Activated T-helper 2 cell treated with anti-CD3 and anti-CD28 coated beads, Interferon-gamma antibody, Interleukin-2, Interleukin-4, amounts not matched to agents 10 μg/mL and 5 μg/mL and 100 μg/mL, durations not matched to agents 14 hours and 24 hours and 36 hours (primary cell): ENCODE measurements at places on chromosomes 12 and 14.

- H3K36me3 ChIP-seq, result no peaks in the 10 kb centered on the region
- H3K4me3 ChIP-seq, result no peak overlapping the region
- no peak for DNase-seq
- H3K4me1 ChIP-seq, result peaks cover 20% of the 10 kb centered on the region
- no peak overlapping the region for H3K27ac ChIP-seq
- no peaks in the 10 kb centered on the region for H3K27me3 ChIP-seq
These were observed 127.5 kb downstream of the MED13L start for GRCh38 chr12:116150001-116150400.

DNA sequence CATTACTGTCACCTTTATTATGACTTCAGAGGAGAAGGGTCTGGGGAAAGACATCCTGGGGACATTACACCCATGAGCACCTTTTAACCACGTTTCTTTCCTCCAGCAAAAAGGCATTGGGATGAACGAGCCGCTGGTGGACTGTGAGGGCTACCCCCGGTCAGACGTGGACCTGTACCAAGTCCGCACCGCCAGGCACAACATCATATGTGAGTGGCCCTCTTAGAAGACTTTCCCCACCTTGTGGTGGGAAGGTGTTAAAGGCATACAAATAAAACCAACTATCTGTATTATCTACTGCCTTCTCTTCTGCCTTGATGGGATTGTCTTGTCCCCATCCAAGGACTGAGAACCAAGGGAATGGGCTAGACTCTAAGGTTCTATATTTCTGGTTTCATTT, 6.0 kb downstream of the PSMD9 start:
- DNase-seq, result no peak
- H3K36me3 ChIP-seq, result peaks cover 56% of the 10 kb centered on the region
- H3K27me3 ChIP-seq, result no peaks in the 10 kb centered on the region
- no peak overlapping the region for H3K4me3 ChIP-seq
- H3K27ac ChIP-seq, result peak overlapping the region; percentile 78
- H3K4me1 ChIP-seq, result peaks cover 26% of the 10 kb centered on the region

DNA sequence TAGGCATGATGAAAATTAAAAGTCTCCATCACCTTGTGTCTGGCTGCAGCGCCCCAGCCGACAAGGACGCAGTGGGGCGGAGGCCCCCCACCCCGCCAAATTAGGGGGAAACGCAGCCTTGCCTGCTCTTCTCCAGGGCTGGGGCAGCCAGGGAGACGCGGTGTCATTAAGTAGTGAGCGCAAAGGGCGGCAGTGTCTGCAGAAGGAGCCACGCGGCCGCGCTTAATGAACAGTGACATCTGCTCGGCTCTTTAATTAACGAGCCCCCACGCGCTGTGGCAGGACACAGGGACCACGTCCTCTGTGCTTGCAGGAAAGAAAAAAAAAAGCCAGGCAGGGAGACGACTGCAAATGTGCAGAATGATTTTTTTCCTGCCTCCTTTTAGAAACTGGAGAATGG, 93.4 kb upstream of the NCOR2 start:
- no peaks in the 10 kb centered on the region for H3K4me1 ChIP-seq
- H3K4me3 ChIP-seq, result no peak overlapping the region
- H3K36me3 ChIP-seq, result no peaks in the 10 kb centered on the region
- H3K27me3 ChIP-seq, result peaks cover 2% of the 10 kb centered on the region

- no peaks in the 10 kb centered on the region for H3K4me1 ChIP-seq
- no peak overlapping the region for H3K4me3 ChIP-seq
- no peaks in the 10 kb centered on the region for H3K27me3 ChIP-seq
- H3K36me3 ChIP-seq, result no peaks in the 10 kb centered on the region
These were observed 163.5 kb downstream of the KIF26A start for GRCh38 chr14:104301731-104302460.

DNA sequence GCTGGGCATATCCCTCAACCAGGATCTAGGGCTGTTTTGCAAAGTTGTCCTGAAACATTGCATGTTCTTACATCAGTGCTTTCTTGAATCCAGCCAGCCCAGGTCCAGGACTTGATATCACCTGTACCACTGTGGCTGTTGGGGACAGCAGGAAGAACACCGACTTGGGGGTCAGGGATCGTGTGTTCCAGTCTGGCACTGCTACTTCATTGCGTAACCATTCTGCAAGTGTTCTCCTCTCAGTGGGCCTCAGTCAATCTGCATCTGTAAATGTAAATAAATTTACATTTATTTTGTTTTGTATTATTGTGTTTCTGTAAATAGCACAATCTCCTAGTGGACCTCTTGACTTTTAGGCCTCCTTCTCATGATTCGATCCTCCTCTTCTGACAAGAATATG, 167.3 kb downstream of the SUDS3 start:
- H3K4me1 ChIP-seq, result no peaks in the 10 kb centered on the region
- no peak overlapping the region for H3K4me3 ChIP-seq
- no peak for DNase-seq
- H3K27me3 ChIP-seq, result no peaks in the 10 kb centered on the region
- H3K36me3 ChIP-seq, result no peaks in the 10 kb centered on the region

DNA sequence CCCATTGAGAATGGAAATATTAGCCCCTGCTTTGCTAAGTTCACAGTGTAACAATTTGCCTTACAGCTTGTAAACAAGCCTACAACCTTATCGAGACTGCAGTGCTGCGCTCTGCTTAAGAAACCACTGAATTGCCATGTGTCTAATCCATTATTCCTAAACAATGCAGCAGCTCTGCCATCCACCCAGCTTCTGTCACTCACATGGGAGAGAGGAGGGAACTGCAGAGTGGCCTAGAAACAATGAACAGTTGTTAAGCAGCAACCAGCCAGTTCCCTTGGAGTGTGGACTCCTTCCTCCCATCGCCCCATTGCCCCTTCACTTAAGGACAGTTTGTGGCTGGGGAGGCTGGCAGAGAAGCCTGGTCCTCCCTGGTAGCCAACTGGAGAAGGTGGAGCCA, 42.9 kb downstream of the TESPA1 start:
- peaks cover 38% of the 10 kb centered on the region for H3K36me3 ChIP-seq
- peaks cover 8% of the 10 kb centered on the region for H3K4me1 ChIP-seq
- H3K27ac ChIP-seq, result no peak overlapping the region
- no peak for DNase-seq
- H3K4me3 ChIP-seq, result no peak overlapping the region

- no peaks in the 10 kb centered on the region for H3K27me3 ChIP-seq
- no peak for DNase-seq
- peaks cover 55% of the 10 kb centered on the region for H3K4me1 ChIP-seq
- peak overlapping the region; percentile 98 for H3K27ac ChIP-seq
These were observed 510 bp downstream of the EIF2S1 start for GRCh38 chr14:67360470-67361206.

- H3K27me3 ChIP-seq, result no peaks in the 10 kb centered on the region
- DNase-seq, result no peak
- H3K4me1 ChIP-seq, result no peaks in the 10 kb centered on the region
- H3K4me3 ChIP-seq, result no peak overlapping the region
- H3K27ac ChIP-seq, result no peak overlapping the region
- no peaks in the 10 kb centered on the region for H3K36me3 ChIP-seq
These were observed 104.0 kb downstream of the GPR135 start for GRCh38 chr14:59360923-59361794.

DNA sequence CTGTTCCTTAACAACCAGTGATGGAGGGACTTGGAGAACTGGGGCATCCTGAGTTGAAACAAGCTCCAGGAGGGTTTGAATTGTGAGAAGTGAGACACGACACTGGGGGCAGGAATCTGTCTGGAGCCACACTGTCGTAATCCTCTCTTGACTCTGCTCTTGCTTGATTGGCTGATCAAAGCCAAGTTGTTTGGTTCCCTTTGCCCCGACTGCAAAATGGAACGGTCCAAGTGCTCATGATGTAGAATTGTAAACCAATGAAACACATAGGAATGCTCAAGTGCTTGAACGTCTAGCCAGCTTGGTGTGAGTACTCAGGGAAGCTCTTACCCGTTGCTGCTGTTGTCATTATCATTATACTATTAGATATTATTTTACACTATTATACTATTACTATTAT, 98.1 kb downstream of the TMEM132C start:
- no peak overlapping the region for H3K27ac ChIP-seq
- no peak for DNase-seq
- H3K27me3 ChIP-seq, result no peaks in the 10 kb centered on the region
- H3K4me1 ChIP-seq, result no peaks in the 10 kb centered on the region
- H3K36me3 ChIP-seq, result no peaks in the 10 kb centered on the region

GRCh38 chr14:50345846-50346422, 33.8 kb downstream of the DMAC2L start:
- H3K27me3 ChIP-seq, result peaks cover 19% of the 10 kb centered on the region
- H3K4me1 ChIP-seq, result peaks cover 27% of the 10 kb centered on the region
- no peak overlapping the region for H3K4me3 ChIP-seq
- no peak for DNase-seq

DNA sequence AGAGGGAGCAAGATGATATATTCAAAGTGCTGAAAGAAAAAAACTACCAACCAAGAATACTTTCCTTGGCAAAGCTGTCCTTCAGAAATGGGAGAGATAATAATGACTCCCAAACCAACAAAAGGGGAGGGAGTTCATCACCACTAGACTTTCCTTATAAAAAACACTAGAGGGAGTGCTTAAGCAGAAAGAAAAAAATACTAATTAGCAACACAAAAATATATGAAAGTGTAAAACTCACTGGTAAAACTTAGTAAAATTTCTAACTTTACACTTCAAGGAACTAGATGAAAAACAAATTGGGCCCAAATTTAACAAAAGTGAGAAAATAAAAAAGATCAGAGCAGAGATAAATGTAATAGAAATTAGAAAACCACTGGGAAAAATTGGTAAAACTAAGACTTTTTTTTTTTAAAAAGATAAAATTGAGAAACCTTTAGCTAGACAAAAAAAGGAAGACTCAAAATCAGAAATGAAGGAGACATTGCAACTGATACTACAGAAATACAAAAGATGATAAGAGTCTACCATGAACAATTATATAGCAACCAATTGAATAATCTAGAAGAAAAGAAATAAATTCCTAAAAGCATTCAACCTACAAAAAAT, 60.4 kb upstream of the FAR2 start:
- H3K36me3 ChIP-seq, result peaks cover 4% of the 10 kb centered on the region
- H3K27ac ChIP-seq, result no peak overlapping the region
- no peak overlapping the region for H3K4me3 ChIP-seq
- peaks cover 2% of the 10 kb centered on the region for H3K4me1 ChIP-seq
- no peak for DNase-seq
- H3K27me3 ChIP-seq, result peaks cover 58% of the 10 kb centered on the region

DNA sequence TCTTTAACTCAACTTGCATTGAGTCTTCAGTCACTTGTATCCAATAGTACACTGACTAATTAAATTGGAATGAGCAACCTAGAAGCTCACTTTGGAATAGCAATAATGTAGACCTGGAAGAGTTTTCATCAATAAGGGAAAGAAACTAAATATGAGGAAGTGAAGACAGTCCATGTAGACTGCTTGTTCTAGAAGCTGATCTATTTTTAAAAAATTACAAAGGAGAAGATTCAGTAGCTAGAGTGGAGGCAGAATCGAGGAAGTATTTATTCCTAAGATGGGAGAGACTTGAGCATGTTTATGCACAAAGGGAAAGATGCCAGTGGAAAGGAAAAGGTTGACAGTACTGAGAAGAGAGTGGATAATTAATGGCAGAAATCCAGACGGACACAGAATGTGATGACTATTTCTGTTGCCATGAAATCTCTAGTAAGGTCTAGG, 156.3 kb upstream of the PDE3A start:
- no peak overlapping the region for H3K27ac ChIP-seq
- no peak for DNase-seq
- no peak overlapping the region for H3K4me3 ChIP-seq
- H3K4me1 ChIP-seq, result no peaks in the 10 kb centered on the region
- no peaks in the 10 kb centered on the region for H3K27me3 ChIP-seq

DNA sequence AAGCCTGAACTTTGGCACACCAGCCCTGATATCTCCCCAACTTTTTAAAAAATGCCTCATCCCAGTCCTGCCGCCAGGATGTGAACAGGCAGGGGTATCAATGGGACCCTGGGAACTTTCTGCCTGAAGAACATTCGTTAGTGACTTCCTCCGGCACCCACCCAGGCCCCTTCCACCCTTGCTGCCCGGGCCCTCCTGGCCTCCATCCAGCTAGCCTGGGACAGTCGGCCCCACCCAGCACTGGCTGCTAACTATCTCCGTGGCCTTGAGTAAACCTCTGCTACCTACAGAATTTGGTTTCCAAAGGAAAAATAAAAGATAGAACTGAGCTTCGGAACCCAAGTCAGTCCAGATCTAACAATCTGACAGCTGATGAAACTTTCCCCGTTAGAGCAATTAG, 14.3 kb downstream of the SCARB1 start:
- no peak for DNase-seq
- peaks cover 5% of the 10 kb centered on the region for H3K4me1 ChIP-seq
- no peaks in the 10 kb centered on the region for H3K36me3 ChIP-seq

DNA sequence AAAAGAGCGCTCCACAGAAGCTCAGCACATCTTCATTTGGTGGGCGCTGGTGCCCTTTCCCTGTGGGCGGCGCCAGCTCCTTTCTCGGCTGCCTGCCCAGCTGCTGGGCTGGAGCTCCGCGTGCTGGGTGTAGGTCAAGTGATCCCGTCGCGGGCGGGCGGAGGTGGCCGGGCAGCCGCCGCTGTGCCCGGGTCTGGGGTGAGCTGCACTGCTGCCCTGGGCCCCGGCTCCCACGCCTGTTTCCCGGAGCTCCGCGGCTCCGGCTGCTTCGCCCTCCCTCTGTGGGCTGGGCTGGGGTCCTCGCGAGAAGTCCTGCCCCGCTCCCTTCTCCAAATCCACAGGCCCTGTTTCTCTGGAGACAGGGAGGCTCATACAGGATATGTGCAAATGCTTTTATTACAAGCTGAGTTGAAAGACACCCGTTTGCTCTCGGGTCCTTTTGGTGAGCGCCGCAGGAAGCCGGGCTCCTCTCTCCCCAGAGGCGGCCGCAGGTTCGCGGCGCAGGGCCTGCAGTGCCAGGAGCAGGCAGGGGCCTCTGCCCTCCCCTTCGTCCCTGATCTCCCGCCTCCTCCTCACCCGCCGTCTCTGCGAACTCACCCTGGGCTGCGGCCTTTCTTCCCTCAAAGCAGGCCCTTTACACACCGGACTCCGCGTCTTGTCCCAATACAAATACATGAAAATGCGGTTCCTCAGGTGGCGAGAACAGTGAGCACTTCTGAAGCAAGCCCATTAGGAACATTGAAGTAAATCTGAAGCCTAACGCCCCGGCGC, 67.8 kb upstream of the CAPRIN2 start:
- no peak overlapping the region for H3K27ac ChIP-seq
- DNase-seq, result no peak
- H3K36me3 ChIP-seq, result no peaks in the 10 kb centered on the region
- peak overlapping the region; percentile 72 for H3K4me3 ChIP-seq

DNA sequence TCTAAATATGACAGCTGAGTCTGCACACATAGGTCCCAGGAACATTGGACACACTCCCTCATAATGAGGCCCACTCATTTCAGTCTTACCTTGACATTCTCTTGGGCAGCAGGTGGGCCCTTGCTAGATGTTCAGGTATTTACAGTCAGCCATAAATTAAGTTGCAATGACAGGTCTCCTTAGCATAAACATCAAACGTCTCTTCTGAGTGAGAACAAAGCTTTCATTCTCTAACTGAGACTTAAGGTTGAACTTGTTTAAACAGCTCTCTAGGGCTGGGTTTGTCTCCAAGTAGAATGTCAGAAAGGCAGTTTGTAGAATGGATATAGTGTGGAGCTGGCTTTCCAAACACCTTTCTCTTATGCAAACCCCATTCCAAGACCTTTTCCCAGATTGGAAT, 10.3 kb downstream of the ACVR1B start:
- H3K4me1 ChIP-seq, result no peaks in the 10 kb centered on the region
- no peak overlapping the region for H3K4me3 ChIP-seq
- H3K27ac ChIP-seq, result no peak overlapping the region
- peaks cover 54% of the 10 kb centered on the region for H3K27me3 ChIP-seq
